D721Med (cell line): ENCODE measurements at places on chromosomes 6 and 20.

DNA sequence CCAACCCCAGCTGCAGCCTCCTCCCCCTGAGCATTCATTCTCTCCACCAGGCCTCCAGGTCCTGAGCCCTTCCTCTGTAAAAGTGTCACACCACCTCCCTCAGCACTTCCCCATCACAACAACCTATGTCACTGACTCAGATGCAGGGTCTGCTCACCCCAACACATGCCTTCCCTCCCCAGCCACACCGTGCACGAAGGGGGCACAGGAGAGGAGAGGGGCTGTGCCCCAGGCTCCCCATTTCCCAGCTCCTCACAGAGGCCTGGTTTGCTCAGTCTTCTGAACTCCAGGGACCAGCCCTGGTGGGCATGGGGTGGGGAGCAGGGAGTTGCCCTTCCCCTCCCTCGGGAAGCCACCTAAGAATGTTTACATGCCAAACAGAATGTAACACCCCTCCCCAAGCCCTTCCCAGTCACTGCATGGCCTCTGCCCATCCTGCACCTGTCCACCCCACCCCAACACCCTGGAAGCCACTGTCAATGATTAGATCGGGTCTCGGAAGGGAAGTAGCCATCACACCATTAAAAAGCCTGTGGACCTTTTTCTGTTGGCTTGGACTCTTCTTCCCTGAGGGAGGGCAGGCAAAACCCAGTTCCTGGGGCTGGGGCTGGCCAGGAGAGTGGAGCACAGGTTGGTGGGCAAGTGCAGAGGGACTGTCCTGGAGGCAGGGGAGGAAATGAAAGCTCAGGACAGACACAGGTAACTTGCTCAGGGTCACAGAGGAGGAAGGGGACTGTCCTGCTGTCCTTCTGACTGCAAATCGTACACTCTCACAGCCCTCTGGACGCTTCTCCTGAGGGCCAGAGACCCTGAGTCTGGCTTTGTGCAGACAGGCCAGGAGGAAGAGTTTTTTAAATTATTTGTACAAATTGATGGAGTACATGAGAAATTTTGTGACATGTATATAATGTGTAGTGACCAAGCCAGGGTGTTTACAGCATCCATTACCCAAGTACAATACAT lies 10.1 kb upstream of the SLC22A7 start:
- DNase-seq: no peak

DNA sequence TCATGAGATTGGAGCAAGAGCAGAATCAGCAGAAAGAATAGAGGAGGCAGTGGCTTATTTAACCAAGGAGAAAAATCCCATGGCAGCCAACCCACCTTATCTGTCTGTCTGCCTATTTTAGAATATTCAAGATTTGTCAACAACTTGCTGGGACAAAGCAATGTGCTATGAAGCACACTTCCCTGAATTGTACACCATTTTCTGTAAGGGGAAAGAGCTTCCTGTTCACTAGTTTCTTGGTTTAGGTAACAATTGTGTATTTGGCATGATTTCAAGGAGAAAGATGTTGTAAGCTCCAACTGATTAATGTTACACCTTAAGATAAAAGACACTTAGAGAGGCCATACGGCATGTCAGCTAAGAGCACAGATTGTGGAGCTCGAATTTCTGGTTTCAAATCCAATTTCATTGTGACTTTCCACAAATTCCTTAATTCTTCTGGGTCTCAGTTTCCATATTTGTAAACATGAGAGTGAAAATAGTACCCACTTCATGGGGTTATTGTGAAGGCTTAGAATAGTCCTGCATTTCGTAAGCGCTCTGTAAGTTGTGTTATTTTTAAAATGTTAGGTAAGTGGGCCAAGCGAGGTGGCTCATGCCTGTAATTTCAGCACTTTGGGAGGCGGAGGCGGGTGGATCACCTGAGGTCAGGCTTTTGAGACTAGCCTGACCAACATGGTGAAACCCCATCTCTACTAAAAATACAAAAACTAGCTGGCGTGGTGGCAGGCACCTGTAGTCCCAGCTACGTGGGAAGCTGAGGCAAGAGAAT lies 4.8 kb upstream of the MUC22 start:
- DNase-seq: no peak

- no peak for DNase-seq
Observed at GRCh38 chr6:123888771-123889513, 85.3 kb downstream of the NKAIN2 start.

DNA sequence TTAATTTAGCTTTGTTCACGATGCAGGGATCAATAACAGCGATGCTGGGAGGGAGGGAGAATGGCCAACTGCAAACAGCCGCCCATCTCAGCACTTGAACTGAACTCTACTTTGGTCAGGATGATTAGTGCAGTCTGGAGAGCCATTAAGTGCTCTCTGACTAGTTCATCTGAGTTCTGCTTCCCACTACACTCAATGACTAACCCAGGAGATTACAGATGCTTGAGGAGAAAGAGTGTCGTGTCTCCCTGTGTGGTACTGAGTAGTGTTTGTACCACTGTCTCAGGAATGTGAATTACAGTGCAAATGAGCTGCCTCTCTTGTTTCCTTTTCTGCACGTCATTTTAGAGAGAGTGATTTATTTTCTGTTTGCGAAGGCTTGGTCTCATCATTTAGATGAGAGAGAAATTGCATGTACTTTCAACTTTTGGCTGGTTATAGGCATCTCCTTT lies 23.5 kb downstream of the CARMIL1 start:
- DNase-seq: no peak

DNA sequence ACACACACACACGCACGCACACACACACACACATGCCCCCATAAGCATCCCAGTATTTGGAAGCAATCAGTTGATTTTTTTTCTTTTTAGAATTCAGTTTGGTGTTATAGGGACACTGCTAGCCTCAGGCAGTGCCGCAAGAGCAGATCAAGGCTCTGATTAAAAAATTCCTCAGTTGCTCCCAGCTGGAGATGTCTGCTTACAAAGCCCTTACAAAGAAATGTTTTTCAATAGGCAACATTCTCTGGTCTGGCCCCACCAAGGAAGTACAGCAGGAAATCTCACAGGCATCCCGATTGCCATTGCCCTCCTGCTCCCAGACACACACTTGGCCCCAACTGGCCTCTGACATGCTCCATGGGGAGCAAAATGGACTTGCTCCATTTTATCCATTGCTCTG lies 22.9 kb upstream of the CD83 start:
- DNase-seq: no peak

DNA sequence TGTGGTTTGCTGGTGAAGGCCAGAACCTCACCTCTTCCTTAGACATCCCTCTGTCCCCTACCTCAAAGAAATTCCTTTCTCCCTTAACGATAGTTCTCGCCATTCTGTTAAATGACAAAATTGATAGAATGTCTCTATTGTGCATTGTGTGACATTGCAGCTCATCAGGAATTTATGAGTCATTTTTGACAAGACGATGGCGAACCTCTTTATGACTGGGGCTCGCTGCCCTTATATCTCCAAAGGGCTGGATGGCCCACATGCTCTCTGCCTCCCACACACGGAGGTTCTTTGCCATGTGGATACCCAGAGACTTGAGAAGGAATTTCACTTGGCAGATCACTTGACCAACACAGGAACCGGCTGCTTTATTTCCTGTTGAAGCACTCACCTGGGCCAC lies 66.8 kb upstream of the RPS6KA2 start:
- DNase-seq: no peak
